ENCODE measurements at places on chromosomes 12 and 14.

DNA sequence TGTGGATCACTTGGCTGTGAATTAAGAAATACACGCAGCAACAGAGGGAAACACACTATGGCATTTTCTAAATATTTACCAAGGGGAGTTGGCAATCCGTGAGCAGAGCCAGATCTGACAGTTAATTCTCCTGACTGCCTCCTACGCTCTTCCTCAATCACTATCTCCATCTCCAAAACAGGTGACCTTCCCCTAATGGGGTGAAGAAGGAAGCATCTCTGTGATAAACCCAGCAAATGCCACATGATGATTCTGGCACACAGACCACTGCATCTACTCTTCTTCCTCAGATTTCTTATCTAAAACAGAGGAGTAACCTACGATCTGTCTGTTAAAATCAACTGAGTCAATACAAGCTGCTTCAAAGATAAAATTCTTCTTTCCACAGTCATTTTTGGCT is 4.4 kb downstream of the SPTB start:
- no peak overlapping the region for H3K4me3 ChIP-seq
- H3K27me3 ChIP-seq, result no peaks in the 10 kb centered on the region
- H3K4me1 ChIP-seq, result peaks cover 5% of the 10 kb centered on the region
- no peak for DNase-seq
- H3K27ac ChIP-seq, result no peak overlapping the region

- no peak for DNase-seq
- H3K27ac ChIP-seq, result no peak overlapping the region
- peaks cover 97% of the 10 kb centered on the region for H3K36me3 ChIP-seq
- H3K4me3 ChIP-seq, result no peak overlapping the region
These were observed 63.9 kb downstream of the ANKRD9 start for GRCh38 chr14:102445641-102446040.

DNA sequence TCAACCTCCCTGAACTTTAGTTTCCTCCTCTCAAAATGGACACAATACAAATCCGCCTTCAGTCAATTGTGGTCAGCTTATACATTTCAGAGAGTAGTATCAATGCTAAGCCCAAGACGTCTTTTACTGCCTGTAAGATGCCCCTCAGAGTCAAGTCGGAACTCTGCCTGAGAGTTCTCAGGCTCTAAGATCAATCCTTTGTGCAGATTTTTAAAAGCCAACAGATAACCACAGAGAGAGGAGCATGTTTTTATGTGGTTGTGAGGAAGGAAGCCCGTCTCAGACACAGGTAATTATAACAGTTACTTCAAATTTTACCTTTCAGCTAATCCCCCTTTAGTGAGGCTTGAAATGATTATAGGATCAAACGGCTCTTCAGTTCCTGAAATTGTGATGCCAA is 91.6 kb downstream of the HELB start:
- H3K4me1 ChIP-seq, result no peaks in the 10 kb centered on the region
- no peaks in the 10 kb centered on the region for H3K36me3 ChIP-seq
- no peak overlapping the region for H3K27ac ChIP-seq
- no peak for DNase-seq
- H3K27me3 ChIP-seq, result no peaks in the 10 kb centered on the region

DNA sequence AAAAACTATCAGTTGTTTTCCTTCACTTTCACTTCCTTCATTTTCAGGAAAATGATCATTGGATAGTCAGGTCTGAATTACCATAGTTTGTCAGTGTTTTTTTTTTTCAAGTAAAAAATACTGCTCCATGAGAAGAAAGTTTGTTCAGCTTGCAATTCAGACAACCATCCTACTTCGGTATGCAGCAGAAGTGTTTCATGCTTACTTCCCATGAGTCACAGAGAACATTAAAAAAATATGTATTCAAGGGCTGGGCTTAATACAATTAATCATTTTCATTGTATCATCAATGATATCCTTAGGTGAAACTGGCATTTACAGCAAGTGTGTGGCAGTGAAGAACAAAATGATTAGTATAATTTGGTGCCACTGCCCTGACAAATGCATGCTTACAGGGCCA is 21.6 kb downstream of the PYM1 start:
- no peak overlapping the region for H3K27ac ChIP-seq
- DNase-seq, result no peak
- no peaks in the 10 kb centered on the region for H3K27me3 ChIP-seq
- H3K4me1 ChIP-seq, result peaks cover 6% of the 10 kb centered on the region

DNA sequence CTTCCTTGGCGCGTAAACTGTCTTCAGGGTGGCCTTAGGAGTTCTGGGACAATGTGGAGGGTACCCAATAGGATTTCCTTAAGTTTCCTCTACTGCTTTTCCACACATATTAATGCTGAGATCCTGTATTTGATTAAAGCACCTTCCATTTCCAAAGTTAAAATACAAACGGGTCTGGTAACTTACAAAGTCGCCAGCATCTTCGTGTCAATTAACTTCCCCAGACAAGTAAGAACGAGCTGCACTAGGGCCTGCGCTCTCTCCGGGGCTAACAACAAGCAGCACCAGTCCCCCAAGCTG is 130.9 kb downstream of the NDUFA12 start:
- H3K27ac ChIP-seq, result no peak overlapping the region
- H3K4me3 ChIP-seq, result peak overlapping the region; percentile 50
- peaks cover 2% of the 10 kb centered on the region for H3K4me1 ChIP-seq
- H3K36me3 ChIP-seq, result no peaks in the 10 kb centered on the region
